ENCODE measurements at places on chromosomes 6 and 20.

GRCh38 chr6:160462116-160462515 lies 113.9 kb downstream of the SLC22A3 start:
- no peak for DNase-seq

DNA sequence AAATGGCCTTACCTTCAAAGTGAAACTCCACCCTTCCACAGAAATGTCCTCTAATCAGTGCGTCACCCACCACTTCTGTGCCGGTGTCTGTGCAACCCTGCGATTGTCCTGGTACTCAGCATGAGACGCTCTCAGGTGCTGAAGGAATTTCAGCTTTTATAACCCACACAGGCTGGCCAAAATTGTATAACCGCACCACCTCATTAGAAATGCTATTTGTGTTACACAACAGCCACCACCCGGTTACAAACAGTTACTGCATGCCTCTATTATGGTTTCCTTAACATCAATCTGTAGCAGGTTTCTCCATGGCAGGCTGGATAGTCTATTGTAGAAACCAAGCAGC lies 51.5 kb downstream of the SLC23A2 start:
- DNase-seq = no peak

DNA sequence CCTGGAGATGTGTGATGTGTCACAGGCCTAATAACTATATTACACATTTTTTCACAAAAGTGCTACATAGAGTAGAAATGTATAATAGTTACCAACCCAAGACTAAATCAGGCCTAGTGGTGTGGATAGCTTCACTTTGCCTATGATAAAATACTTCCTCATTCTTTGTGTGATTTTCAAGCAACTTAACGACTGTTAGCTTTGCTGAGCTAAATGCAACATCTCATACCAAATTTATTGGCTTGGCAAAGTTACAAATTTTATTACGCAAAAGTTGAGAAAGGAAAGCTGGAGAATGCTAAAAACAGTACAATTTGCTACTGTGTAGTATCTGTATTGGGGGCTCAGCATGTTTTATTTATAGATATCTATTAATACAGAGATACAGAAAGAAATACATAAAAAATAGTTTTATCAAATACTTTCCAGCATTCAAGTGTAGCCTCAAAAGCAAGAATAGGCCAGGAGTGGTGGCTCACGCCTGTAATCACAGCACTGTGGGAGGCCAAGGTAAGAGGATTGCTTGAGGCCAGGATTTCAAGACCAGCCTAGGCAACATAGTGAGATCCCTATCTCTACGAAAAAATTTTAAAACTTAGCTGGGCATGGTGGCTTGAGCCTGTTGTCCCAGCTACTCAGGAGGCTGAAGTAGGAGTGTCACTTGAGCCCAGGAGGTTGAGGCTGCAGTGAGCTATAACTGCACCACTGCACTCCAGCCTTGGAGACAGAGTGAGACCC lies 3.6 kb upstream of the EDN1 start:
- no peak for DNase-seq

DNA sequence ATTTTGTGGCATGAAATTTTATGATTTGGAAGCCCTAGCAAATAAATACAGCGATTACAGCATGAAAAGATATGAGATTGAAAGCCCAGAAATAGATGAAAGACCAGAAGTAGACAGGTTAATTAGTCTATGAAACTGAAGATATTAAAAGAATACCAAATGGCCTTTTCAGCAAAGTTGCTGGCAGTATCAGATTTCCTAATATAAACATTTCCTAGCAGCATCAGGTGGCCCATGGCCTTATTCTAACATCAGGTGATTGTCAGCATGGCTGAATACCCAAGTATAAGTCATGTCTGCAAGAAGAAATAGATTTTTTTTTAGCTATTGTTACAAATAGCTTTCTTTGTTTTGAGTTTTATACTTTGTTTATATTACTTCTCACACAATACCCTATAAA lies 93.2 kb downstream of the CLVS2 start:
- DNase-seq = no peak

DNA sequence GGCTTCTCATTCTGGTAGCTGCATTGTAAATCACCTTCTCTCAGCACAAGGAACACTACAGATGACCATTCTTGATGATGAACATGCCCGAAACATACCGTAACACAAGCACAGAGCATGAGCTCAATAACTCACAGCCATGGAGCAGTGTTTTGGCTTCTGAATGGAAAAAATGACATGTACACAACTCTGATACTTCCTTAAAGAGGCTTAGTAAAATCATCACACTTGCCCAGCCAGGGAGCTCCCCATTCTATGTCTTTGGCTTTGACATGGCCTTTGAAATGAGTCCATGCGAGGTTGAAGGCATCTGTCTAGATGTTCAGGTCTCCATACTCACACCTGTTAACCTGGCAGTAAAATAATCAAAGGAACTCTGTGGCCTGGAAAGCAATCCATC lies 87.6 kb downstream of the MYB start:
- DNase-seq = no peak

- no peak for DNase-seq
Measured at GRCh38 chr6:130245267-130245666, 22.5 kb upstream of the SAMD3 start.
